ENCODE measurements at places on chromosomes 11 and 22.

DNA sequence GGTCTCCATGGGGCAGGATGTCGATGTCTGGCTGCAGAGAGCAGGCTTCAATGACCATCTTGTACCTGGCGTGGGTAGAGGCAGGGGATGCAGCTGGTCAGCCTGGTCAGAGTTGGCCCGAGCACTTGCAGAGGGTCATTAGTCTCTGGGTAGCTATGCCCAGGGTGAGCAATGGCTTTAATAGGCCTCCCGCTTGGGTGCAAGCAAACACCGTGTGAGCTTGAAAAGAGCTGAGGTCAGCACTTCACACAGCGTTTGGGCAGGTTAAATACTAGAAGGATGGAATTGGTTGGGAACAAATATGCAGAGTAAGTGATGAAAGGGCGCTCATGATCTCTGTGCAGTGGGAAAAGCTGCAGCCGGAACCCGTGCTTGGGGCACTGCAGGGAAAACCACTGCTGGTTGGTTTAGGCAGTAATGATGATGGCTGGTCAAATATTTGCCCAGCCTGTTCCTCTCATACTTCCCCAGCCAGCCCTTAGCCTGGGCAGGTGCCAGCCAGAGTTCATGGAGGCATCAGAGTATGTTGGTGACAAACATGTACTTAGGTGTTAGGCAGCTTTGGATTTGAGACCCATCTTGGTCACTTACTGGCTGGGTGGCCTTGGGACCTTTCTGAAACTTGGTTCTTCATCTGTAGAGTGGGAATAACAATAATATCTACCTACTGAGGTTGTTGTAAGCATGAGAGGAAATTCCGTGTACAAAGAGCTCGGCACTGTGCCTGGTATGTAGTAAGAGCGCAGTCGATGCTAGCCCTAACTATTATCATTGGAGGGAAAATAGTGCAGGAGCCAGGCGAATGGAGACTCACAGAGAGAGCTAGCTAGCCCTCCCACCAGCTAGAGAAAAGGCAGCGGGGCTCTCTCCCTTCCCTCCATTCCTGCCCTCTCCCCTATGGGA, 25.2 kb upstream of the KCNJ11 start:
- no peak for DNase-seq

DNA sequence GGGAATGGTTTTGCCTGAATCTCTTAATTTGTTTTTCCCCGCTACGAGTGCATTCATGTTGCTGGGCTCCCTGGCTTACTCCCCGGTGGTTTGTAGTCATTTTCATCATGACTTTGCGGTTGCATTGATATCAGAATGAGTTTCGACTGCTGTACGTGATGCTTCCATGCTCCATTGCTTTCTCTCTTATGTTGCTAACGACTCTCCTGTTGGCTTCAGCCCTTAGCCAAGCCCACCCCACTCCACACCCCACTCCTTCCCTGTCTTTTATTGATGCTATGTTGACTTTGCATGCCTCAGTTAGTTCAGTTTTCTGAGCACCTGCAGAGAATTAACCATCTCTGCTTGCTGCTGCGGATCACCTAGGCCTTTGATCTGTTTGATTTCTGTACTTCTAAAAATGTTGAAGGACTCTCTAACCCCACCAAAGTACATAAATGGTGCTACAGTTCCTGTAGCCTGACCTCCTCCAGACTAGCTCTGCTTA, 65.3 kb downstream of the ARFGAP2 start:
- DNase-seq, result no peak

DNA sequence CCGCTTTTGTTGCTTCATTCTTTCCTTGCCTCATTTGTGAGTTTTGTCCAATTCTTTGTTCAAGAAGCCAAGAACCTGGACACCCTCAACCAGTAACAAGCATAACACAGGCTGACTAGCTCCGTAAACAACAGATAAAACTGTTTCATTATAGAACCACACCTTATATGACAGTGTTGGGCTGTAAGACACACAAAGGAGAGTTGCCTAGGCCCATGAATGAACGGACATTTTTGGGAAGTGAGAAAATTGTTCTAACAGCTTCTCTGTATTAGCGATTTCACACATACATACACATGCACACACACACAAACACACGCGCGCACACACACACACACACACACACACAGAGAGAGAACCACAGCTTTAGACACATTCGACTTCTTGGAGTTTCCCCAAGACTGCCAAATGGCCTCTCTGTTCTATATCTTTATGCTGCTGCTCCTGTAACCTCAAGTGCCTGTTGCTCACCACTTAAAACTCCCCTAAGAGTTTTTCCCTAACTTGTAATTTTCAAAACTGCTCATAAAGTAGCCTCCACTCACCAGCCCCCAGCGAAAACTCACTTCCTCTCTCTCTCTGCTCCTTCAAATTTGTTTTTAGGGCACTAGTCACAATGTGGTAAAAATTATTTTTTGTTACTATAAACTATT, 35.9 kb downstream of the CTSC start:
- DNase-seq, result no peak

DNA sequence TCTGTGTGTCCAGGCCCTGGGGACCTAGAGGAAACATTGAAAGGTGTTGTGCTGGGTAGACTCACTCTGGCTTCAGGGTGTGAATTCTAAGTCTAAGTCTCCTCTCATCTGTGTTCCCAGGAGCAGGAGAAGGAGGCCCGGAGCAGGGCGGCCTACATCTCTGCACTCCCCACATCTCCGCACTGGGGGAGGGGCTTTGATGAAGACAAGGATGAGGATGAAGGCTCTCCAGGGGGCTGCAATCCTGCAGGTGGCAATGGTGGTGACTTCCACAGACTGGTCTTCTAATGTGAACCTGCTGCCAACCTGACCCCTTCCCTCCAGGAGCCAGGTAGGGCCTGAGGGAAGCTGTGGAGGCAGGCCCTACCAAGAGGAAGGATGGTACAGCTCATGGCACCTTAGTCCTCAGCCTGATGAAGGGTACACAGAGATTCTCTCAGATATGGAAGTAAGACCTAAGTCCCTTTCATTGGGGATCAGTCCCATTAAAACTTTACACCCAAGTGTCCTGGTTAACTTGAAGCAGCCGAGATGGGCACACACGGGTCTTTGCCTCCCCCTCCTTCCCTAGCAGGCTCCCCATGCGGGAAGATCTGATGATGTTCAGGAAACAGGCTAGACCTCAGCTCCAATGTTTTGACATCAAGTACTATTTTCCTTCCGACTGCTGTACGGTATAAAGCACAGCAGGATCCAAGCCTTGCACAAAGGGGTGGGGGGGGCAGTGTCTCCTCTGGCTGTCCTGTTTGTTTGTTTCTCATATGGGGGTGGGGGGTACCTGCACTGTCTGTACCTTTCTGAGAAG, 25.0 kb downstream of the USP35 start:
- no peak for DNase-seq

DNA sequence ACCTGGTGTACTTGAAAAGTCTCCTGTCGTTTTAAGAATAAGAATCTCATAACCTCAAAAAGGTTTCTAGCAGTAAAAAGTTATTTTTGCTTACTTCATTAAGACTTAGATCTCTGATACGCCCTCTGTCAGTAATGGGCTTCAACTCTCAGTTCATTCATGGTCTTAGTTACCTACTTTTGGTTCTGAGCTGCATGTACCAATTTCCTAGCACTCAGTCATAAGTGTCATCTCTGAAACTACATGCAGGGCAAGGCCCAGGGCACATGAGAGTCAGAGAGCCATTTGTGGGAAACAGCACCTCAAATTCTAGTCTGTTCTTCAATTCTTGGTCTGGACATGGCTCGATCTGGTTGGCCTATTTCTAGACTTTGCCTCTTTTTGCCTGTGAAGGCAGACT, 838.4 kb downstream of the FAM181B start:
- no peak for DNase-seq

DNA sequence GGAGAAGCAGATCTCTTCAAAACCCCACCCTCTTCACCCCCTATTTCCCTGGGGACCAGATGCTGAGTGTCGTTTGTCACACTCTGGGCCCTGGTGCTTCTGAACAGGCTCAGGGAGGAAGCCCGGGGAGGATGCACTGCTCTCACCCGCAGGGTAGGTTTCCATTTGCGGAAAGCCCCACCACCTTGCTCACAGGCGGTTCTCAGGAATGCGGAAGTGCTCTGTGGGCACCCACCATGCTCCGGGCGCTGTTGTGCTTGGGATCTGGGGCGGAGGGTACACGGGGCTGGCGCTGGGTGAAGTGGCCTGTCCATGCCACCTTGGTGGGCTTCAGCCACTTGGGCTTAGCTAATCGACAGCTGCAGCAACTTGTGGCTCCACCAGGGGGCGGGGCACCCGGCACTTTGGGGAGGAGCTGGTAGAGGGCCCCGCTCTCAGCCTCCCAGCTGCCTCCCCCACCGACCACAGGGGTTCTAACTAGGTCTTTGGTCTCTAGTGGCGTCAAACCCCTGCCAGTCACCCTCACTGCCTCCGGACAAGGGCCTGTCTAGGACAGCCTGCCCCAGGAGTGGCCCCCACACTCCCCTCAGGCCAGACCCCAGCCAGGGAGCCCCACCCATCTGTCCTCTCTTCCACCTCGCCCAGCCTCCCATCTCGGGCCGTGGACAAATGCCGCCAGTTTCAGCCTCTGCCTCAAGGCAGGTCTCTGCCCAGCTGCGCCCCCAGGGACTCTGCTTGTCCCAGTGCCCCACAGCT, 7.4 kb downstream of the NDUFV1 start:
- DNase-seq, result no peak

DNA sequence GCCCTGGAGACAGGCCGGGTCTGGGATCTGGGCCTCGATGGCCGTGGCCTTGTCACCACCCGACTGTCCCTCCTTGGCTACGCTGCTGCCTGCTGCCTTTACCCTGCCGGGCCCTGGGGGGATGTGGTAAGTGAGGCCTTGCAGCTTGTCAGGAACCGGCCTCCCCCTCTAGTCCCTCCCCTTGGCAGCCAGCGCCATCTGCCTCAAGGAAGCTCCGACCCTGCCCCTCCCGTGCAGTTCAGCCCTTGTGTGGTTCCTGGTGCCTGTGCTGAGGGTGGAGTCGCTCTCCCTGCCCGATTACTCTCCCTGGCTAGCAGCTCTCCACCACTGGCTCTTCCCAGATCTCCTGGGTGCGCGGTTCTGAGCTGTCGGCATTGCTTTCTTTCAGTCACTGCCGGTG, 33.7 kb downstream of the CTTN start:
- DNase-seq, result no peak

DNA sequence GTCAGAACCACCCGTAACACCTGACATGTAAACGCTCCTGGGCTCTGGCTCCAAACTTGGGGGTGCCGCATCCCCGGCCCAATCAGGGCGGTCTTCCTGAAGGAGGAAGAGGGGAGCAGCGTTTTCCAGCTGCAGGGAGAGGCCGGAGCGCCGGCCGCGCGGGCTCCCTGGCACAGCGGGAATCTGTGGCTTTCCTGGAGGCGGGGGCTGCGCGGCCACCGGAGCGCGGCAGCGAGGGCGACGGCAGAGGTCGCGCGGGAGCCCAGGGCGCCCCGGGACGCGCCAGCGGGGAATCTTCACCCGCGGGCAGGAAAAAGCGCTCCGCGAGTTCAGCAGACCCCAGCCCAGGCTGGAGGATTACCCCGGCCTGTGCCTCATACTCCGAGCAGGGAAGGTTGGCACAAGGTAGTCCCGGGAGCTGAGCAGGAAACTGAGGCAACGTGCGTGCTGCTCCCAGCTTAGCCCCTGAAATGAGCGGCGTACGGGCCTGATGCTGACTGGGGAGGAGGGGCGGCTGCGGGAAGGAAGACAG, 600 bp upstream of the ESAM start:
- no peak for DNase-seq
